Mucosa of descending colon (tissue), 3 donors: ENCODE measurements at places on chromosomes 1 and 21. TPM values are rescaled to one million over a fixed set of nuclear protein-coding genes. Genes with fewer than 3 reads are reported as not detected.

- DNase-seq, result no peak
Observed at GRCh38 chr1:96416111-96416595, 305.4 kb upstream of the PTBP2 start.

RWDD3 gene
- total RNA-seq, result 15.5 TPM

DNA sequence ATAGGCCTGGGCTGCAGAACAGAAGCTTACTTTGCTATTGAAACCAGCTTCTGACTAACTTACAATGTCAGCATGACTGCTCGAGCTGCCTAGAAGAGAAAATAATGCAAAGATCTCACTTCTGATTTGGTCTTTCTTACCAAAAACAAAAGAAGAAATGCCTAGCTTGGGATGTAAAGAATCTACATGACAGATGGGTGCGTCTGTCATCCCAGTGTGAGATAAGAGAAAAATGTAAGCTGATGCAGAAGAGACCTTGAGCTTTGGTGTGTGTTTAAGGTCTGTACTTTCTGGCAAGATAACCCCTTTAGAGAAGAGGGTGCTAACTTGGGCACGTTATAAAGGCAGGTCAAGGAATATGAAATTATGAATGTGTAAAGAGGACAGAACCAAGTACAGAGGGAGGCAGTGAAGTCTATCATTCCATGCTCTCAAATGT, 3.6 kb downstream of the FAM20B start:
- DNase-seq, result no peak

ERICH3 gene
- total RNA-seq, result 0.14 TPM

DNA sequence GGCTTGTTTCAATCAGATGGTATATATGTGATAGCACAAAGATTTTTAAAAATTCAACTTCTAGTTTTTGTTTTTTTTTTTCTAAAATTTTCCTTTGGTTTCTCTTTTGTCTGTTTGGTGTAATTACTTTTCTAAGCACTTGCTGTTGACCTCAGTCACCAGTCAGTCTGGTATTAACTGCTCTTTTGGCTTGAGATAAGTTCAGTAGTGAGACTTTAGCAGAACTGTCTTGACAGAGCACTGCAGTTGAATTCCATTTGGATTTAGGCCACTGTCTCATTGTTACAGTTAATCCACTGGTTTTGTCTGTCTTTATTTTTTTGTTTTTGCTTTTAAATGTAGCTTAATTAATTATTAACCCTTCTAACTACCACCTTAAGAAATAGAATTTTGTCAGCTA, 36.2 kb downstream of the OSBPL9 start:
- no peak for DNase-seq

RUNX3 gene
- 6.1 TPM for total RNA-seq

TFAP2E gene
- total RNA-seq, result 0.79 TPM

GRCh38 chr21:25406887-25407579, 200.2 kb downstream of the MRPL39 start:
- no peak for DNase-seq

GRCh38 chr1:210627755-210628154, 299.1 kb downstream of the HHAT start:
- no peak for DNase-seq

- no peak for DNase-seq
Observed at GRCh38 chr1:16724718-16725438, 15.4 kb upstream of the RNU1-4 start.

- no peak for DNase-seq
Observed at GRCh38 chr21:34938089-34938764, 110.9 kb downstream of the RUNX1 start.
